ENCODE measurements at places on chromosomes 4 and X. TPM values are rescaled to one million over a fixed set of nuclear protein-coding genes. Genes with fewer than 3 reads are reported as not detected.

DNA sequence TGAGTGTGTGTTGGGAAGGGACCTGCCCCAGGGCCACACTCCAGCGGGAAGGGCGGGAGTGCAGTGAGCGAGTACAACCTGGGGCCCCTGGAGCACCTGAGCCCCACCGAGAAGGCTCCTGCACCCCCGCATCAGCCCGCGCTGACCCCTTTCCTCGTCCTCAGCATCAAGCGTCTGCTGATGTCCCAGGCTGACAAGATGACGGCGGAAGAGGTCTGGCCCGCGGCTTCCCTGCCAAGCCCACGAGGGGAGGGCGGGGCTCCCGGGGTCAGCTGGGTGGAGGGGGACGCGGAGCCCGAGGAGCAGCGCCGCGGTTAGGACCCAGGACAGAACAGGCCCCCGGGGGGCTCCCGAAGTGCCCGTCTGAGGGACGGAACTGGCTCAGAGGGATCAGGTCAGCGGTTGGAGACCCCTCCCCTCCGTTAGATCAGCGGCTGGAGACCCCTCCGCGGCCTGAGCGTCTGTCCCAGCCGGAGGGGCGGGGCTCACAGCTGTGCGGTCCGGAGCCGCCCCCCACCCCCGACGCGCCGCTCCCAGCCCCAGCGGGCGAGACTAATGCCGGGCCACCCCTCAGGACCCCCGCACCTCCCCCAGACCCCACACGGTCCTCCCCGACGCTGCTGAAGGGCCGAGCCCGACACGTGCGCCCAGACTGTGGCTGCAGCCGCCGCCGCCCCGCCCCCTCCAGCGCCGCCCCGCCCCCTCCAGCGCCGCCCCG is 6.7 kb downstream of the MYL5 start:
- H3K4me1 ChIP-seq, result peaks cover 42% of the 10 kb centered on the region
- peak overlapping the region; percentile 42 for H3K4me3 ChIP-seq
- peak; percentile 59 for DNase-seq
- no peaks in the 10 kb centered on the region for H3K27me3 ChIP-seq

- peak within 1 kb of the TSS; percentile 95 for H3K27ac ChIP-seq
- no peaks in the 10 kb centered on the region for H3K27me3 ChIP-seq
- peak within 1 kb of the TSS; percentile 60 for H3K4me3 ChIP-seq
- DNase-seq, result peak; percentile 92
- peaks cover 24% of the 10 kb centered on the region for H3K4me1 ChIP-seq
These were observed at the start of gene OTUD5 for GRCh38 chrX:48957477-48957826. Gene OTUD5, minus strand, starts transcription at chrX:48957607. Its CDS starts 37 bp downstream, at chrX:48957570.

MBNL3 gene
- 8.7 TPM for total RNA-seq

DNA sequence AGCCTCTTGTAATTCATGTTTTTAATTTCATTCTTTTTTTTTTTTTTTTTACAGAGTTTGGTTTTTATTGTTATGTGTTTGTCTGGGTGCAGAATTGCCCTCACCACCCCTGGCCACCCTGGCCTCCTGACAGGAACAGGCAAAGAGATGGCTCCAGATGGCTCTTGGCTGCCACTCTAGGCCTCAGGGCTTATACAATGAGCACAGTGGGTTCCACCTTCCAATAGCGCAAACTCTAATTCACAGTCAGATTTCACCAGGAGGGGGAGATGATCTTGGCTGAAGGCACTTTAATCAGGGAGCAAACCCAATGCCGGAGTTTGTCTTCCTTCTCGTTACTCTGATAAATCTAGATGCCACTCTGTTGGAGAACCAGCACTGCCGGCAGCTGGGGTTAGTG is 24.8 kb downstream of the CPE start:
- no peak overlapping the region for H3K4me3 ChIP-seq
- H3K27me3 ChIP-seq, result no peaks in the 10 kb centered on the region
- H3K27ac ChIP-seq, result no peak overlapping the region

TCEAL7 gene
- 142 TPM for total RNA-seq

GRCh38 chrX:112056886-112057285 is 25.7 kb downstream of the TRPC5 start:
- H3K4me3 ChIP-seq, result no peak overlapping the region
- no peak overlapping the region for H3K27ac ChIP-seq
- H3K36me3 ChIP-seq, result no peaks in the 10 kb centered on the region

- H3K27ac ChIP-seq, result peak overlapping the region; percentile 91
- H3K4me1 ChIP-seq, result peaks cover 40% of the 10 kb centered on the region
- H3K36me3 ChIP-seq, result no peaks in the 10 kb centered on the region
- H3K27me3 ChIP-seq, result no peaks in the 10 kb centered on the region
These were observed 51.5 kb upstream of the TRIM2 start for GRCh38 chr4:153152501-153153338.

- no peak for DNase-seq
- H3K4me3 ChIP-seq, result no peak overlapping the region
- H3K4me1 ChIP-seq, result no peaks in the 10 kb centered on the region
- H3K36me3 ChIP-seq, result no peaks in the 10 kb centered on the region
These were observed 192.6 kb upstream of the FAM241A start for GRCh38 chr4:111952688-111953087.

- H3K27ac ChIP-seq, result no peak overlapping the region
- H3K4me3 ChIP-seq, result no peak overlapping the region
- no peaks in the 10 kb centered on the region for H3K36me3 ChIP-seq
These were observed 247.1 kb upstream of the PITX2 start for GRCh38 chr4:110869862-110870572.

- H3K4me3 ChIP-seq, result no peak overlapping the region
- H3K27ac ChIP-seq, result no peak overlapping the region
- DNase-seq, result no peak
These were observed 20.2 kb downstream of the EPGN start for GRCh38 chr4:74328501-74328900.

TMEM271 gene
- 4.4 TPM for total RNA-seq

GRCh38 chr4:121696170-121696580 is 605 bp downstream of the ANXA5 start:
- DNase-seq, result peak; percentile 50
- peaks cover 4% of the 10 kb centered on the region for H3K4me1 ChIP-seq
- no peaks in the 10 kb centered on the region for H3K27me3 ChIP-seq
- H3K27ac ChIP-seq, result peak overlapping the region; percentile 94
- H3K4me3 ChIP-seq, result peak overlapping the region; percentile 89

DNA sequence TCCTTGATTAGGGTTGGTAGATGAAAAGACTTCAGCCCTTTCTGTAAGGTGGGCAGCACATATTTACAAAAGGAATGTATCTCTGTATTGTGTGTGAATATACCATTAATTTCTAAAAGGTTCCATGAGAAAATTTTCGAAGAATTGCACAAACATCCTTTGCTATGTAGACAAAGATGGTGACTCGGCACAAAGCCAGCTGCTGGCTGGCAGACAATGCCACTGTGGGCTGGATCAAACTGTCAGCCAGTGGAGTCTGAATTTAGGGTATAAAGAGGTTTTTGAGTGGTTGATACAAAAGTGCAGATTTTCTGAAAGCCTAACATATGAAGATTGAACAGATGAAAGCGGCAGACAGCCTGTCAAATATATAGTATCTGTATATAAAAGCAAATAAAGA is 5.6 kb upstream of the TXK start:
- no peaks in the 10 kb centered on the region for H3K27me3 ChIP-seq
- H3K4me1 ChIP-seq, result peaks cover 3% of the 10 kb centered on the region
- no peak overlapping the region for H3K4me3 ChIP-seq
- DNase-seq, result no peak
- no peak overlapping the region for H3K27ac ChIP-seq
- H3K36me3 ChIP-seq, result no peaks in the 10 kb centered on the region

DNA sequence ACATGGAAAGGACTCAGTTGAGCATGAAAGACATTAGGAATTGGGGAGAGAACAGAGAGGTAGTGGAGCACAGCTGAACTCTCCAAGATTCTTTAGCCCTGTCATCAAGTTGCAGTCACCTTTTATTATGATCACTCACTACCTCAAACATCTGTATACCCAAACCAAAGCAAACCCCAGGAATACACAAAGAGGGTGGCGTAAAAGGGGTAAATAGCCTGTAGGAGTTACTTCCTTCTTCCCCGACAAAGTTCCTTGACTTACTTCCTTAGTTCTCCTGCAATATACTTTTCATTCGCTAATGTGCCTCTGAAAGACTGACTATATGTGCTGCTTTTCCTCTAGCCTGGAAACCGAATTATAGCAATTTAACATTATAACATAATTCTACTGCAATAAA is 159.9 kb downstream of the SPRY1 start:
- peak overlapping the region; percentile 87 for H3K27ac ChIP-seq
- H3K4me3 ChIP-seq, result no peak overlapping the region
- DNase-seq, result no peak
- H3K27me3 ChIP-seq, result no peaks in the 10 kb centered on the region
- H3K4me1 ChIP-seq, result peaks cover 14% of the 10 kb centered on the region
- H3K36me3 ChIP-seq, result no peaks in the 10 kb centered on the region

CAPN6 gene
- total RNA-seq, result 19.8 TPM

ZNF157 gene
- total RNA-seq, result 1.5 TPM

GRCh38 chrX:7154041-7154597 is 6.2 kb upstream of the PUDP start:
- H3K36me3 ChIP-seq, result no peaks in the 10 kb centered on the region
- no peak overlapping the region for H3K4me3 ChIP-seq
- no peak overlapping the region for H3K27ac ChIP-seq
- H3K4me1 ChIP-seq, result no peaks in the 10 kb centered on the region

DNA sequence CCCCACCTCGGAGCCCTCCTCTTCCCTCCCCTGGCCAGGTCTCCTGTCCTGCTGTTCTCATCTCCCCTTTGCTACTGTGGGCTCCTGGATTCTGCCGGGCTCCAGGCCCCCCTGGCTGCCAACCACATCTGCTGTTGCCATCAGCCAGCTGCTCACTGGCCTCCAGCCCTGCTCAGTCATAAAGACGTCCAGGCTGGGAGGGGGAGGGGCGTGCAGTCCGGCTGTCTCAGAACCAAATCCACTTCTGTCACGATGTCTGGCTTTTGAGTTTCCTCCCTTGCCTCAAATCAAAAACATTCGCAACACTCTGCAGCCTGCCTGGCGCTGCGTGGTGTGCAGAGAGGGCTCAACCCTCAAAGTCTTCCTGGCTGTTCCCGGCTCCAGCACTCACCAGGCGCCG is 7.1 kb downstream of the RASL11B start:
- H3K4me1 ChIP-seq, result peaks cover 28% of the 10 kb centered on the region
- no peaks in the 10 kb centered on the region for H3K27me3 ChIP-seq
- no peak for DNase-seq
- peaks cover 8% of the 10 kb centered on the region for H3K36me3 ChIP-seq

DNA sequence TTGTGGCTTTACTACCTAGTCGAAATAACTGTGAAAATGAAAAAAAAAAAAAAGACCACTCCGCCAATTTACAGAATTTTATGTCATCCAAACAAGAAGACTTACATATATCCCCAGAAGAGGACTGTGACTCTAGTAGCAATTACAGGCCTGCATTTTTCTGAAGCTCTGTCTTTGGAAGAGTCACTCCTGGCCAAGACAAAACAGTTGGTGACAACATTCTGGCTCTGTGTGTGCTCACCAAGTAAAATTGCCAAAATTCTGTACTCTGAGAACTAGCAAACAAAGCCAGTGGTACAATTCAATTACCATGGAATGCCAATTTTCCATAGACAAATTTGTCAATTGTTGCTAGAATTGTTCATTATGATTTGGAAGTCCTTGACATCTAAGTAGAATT is 311.1 kb downstream of the PDGFC start:
- H3K4me1 ChIP-seq, result no peaks in the 10 kb centered on the region
- no peaks in the 10 kb centered on the region for H3K36me3 ChIP-seq
- no peak overlapping the region for H3K27ac ChIP-seq
- H3K27me3 ChIP-seq, result no peaks in the 10 kb centered on the region
- H3K4me3 ChIP-seq, result no peak overlapping the region

- no peaks in the 10 kb centered on the region for H3K27me3 ChIP-seq
- H3K4me3 ChIP-seq, result no peak overlapping the region
- H3K36me3 ChIP-seq, result no peaks in the 10 kb centered on the region
- no peaks in the 10 kb centered on the region for H3K4me1 ChIP-seq
- H3K27ac ChIP-seq, result no peak overlapping the region
- no peak for DNase-seq
These were observed 168.6 kb downstream of the SPANXA1 start for GRCh38 chrX:141415889-141416288.

DNA sequence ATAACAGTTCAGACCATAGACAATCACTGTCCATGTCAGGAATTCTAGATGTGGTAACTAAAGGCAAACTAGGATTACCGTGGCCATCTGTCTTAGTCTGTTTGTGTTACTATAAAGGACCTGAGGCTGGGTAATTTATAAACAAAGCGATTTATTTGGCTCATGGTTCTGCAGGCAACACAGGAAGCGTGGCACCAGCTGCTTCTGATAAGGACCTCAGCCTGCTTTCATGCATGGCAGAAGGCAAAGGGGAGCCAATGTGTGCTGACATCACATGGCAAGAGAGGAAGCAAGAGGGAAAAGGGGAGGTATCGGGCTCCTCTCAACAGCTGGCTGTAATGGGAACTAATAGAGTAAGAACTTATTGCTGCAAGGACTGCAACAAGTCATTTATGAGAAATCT is 376.7 kb downstream of the GPM6A start:
- no peaks in the 10 kb centered on the region for H3K27me3 ChIP-seq
- no peak for DNase-seq
- no peaks in the 10 kb centered on the region for H3K4me1 ChIP-seq
- H3K36me3 ChIP-seq, result no peaks in the 10 kb centered on the region

PTPN13 gene
- 66.3 TPM for total RNA-seq

DNA sequence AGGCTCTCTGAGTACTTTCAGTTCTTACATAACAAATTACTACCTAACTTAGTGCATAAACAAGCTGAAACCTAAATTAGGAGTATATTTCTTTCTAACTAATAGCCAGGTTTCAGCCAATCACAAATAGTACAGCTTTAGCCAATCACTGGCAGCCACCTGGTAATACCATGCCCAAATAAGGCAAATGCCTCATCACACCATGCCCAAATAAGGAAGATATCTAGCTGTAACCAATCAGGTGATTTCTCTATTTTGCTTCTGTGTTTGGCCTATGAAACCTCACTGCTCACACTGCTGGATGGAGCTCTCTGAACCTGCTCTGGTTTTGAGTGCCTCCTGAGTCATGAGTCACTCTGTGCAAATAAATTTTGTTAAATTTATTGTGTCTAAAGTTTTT is 113.5 kb downstream of the DDIT4L start:
- no peak overlapping the region for H3K4me3 ChIP-seq
- H3K27me3 ChIP-seq, result no peaks in the 10 kb centered on the region
- DNase-seq, result no peak
- no peak overlapping the region for H3K27ac ChIP-seq

- peaks cover 16% of the 10 kb centered on the region for H3K36me3 ChIP-seq
- H3K4me3 ChIP-seq, result no peak overlapping the region
- no peaks in the 10 kb centered on the region for H3K4me1 ChIP-seq
- DNase-seq, result no peak
- H3K27ac ChIP-seq, result no peak overlapping the region
- no peaks in the 10 kb centered on the region for H3K27me3 ChIP-seq
These were observed 9.0 kb downstream of the ZBTB49 start for GRCh38 chr4:4299006-4299405.

KLF8 gene
- 10.7 TPM for total RNA-seq

- no peak overlapping the region for H3K27ac ChIP-seq
- no peaks in the 10 kb centered on the region for H3K36me3 ChIP-seq
- no peaks in the 10 kb centered on the region for H3K4me1 ChIP-seq
These were observed 34.6 kb downstream of the PDLIM5 start for GRCh38 chr4:94486372-94486801.

RIPPLY1 gene
- total RNA-seq, result 0.28 TPM

CCSER1 gene
- total RNA-seq, result 66.1 TPM

Measured in spinal cord (tissue), 10 donors.